Suppressor macrophage treated with lipopolysaccharide for 1 hour (primary cell): ENCODE measurements at places on chromosomes 13 and 19.

- DNase-seq = no peak
These were observed 1.8 kb downstream of the SBK3 start for GRCh38 chr19:55543567-55543966.

DNA sequence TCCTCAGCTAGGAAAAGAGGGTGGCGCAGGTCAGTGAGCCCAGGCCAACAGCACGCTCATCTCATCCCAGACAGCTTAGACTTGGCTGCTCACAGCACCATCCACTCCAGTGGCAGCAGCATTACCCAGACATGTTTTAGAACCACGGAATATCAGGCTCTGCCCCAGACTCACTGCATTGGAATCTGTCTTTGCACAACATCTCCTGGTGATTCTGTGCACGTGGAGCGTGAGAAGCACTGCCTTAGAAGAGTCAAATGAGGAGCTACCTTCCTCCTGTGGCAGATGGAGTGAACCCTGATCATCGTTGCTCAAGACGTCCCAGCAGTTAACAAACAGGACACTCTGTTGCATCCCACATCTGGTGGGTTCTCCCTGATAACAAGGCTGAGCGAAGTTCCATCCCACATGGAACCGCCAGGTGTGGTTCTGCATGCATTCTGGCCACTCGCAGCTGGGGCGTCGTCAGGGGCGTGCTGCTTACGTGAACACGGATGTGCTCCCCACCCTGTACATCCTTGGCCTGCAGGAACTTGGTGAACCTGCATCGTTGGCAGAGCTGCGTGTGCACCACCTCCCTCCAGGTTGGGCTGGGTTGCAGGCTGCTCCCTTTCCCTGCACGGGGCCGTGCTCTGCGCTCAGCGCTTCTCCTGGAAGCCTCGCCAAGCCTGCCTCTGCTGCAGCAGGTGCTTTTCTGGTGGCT lies 25.2 kb upstream of the ATP11A start:
- no peak for DNase-seq

DNA sequence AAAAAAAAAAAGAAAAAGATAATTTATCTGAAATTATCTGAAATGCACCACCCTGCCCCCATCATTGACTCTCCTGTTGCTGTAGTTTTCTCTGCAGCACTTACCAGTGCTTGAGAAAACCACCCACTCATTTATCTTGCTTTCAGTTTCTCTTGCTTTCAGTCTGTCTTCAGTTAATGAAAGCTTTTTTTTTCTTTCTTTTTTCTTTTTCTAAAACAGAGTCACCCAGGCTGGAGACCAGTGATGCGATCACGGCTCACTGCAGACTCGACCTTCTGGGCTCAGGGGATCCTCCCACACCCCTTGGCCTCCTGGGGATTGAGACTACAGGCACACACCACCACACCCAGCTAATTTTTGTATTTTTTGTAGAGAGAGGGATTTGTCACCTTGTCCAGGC lies 4.3 kb upstream of the ACP5 start:
- DNase-seq = peak; percentile 92

GRCh38 chr19:34779652-34780051 lies 6.6 kb upstream of the ZNF599 start:
- no peak for DNase-seq

- no peak for DNase-seq
These were observed 19.7 kb downstream of the ACOD1 start for GRCh38 chr13:76968041-76968440.
